ENCODE measurements at places on chromosomes 2 and 18. TPM values are rescaled to one million over a fixed set of nuclear protein-coding genes. Genes with fewer than 3 reads are reported as not detected.

DNA sequence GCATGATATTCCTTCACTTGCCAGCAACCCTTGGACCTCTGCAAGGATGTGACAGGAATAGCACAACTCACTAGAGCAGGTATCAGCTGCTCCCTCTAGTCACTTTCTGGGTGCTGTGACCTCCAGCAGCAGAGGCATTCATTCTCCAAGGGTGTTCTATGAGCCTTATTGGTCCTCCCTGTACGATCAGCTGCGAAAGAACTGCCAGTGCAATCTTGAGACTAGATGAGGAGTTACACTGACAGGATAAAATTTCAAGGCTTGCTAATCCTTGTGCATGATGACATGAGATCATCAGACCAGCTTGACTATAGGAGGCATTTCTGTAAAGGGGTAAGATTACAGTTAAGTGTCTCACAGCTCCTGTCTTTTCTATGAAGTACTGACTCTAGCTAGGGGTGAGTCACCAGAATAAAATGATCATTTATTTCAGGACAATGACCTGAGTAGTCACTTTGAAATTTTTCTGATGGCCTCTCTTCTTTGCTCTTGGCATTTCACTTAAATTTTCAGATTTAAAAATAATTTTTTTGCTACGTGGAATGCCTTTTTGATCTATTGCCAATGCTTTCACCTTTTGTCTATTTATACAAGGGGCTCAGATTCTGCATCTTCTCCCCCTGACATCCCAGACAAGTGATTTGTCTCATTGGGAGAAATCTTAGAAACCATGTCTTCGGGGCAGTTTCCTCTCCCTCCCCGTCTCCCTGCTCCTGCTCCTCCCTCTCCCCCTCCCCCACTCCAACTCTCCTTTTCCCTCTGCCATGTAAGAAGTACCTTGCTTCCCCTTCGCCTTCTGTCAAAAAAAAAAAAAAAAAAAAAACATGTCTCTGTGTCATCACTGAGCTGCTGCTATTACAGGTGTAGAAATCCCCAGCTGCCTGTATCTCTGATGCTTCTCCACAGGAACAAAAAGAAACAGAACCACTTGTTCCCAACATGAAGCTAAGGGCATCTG is 49.2 kb upstream of the FRZB start:
- peak; percentile 74 for DNase-seq

DNA sequence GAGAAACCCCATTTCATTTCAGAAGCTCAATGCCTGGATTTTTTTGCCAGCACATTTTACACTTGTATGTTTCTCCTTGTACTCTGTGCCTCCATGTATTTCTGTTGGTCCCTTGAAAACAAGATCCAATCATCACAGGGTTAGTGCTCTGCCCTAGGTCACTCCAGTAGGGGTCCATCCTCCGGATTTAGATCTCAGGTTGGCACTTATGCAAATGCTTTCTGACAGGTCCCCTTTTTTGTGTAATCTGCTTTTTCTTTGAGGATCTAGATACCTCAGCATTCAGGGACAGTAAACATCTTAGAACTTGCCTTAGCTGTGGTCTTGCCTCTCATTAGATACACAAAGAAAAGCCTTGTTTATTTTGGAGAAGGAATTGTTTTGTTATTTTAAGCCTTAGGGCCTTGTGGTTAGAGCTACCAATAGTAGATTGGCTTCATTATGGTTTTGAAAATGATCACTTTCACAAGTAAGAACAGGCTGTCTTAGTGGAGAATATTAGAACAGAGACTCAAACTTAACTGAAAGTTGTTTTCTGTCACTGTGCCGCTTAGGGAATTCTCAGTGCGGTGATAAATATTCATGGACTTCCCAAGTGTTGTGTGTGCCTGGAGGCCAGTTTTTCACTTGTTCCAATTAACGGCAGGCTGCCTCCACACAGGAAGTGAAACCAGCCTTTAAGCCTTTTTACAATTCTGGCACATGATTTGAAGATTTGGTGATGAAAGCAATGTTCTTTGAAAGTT is 7.8 kb downstream of the MERTK start:
- peak; percentile 28 for DNase-seq

DNA sequence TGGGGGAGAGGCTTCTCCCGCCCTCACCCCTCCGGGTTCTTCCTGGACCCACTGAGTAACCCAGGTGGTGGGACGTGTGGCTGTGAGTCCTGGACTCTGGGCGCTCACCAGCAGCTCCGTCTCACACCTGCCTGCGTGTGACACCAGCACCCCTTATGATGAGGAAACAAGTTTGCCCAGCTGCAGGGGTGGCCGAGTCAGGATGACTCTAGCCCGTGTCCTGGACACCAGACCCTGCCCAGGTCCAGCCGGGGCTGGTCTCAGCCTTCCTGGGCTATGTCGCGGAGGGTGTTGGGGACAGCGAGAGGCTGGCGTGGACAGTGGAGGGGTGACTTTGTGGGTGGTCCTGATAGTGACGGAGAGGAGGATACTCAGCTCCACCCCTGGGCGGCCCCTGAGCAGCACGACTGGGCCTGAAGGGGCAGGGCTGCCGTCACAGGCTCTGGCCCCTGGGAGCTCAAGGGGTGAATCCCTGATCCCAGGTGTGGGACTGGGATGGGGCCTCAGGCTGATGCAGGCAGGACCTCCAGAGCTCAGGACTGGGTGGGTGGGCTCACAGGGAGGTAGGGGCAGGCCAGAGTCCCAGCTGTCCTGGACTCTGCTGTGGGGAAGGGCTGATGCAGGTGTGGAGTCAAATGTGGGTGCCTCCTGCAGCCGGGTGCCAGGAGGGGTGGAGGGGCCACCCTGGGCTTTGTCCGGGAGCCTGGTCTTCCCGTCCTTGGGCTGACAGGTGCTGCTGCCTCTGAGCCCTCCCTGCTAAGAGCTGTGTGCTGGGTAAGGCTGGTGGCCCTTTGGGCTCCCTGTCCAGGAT is 3.7 kb downstream of the GPR35 start:
- no peak for DNase-seq

DNA sequence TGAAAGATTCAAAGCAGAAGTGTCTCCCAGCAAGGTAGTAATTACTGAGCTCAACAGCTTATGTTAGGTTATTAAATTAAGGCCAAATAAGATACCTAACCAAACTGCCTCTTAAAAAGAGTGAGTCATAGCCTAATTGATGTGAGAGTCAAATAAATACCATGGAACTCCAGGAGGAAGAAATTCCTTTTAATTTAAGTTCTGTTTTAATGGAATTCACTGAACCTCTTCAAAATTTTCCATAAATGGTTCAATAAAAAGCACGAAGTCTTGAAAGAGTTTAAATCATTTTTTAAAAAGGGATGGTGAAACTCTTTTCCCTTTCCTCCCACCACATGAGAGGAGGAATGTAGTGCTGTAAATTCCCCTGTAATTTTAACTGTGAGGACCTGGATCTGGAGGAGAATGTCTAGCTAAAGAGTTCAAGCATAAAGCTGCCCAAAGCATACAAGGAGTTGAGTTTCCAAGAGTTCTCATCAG is 180.8 kb upstream of the MMADHC start:
- peak; percentile 70 for DNase-seq

DNA sequence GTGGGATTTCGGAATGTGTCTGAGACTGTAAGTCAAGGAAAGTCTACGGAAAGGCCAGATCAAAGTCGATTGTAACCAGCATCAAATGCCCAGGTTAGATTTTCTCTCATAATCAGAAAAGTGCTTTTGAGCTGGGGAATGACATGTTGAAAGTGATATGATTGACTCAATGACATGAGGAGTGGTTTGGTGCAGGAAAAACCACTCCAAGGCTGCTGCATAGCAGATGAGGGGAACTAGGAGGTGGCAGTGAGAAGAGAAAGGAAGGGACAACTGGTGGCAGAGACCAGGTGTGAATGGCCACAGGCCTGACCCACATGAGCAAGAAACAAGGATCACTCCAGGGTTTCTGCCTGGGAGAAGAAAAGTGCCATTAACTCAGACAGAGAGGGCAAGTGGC is 822 bp downstream of the SLC35F6 start:
- no peak for DNase-seq

GRCh38 chr2:80370375-80371009 is 65.9 kb upstream of the LRRTM1 start:
- no peak for DNase-seq

GRCh38 chr2:229800997-229801754 is 86.8 kb upstream of the DNER start:
- peak; percentile 26 for DNase-seq

- no peak for DNase-seq
Observed at GRCh38 chr2:8133363-8133762, 548.5 kb upstream of the ID2 start.

The MAP4K4 gene
- total RNA-seq = 41.1 TPM
